ENCODE measurements at places on chromosomes 1 and 21. TPM values are rescaled to one million over a fixed set of nuclear protein-coding genes. Genes with fewer than 3 reads are reported as not detected.

- DNase-seq, result peak; percentile 77
Measured at GRCh38 chr1:113140588-113141446, 67.8 kb downstream of the LRIG2 start.

GRCh38 chr1:2135441-2135841 is 59.1 kb downstream of the FAAP20 start:
- peak; percentile 92 for DNase-seq

DNA sequence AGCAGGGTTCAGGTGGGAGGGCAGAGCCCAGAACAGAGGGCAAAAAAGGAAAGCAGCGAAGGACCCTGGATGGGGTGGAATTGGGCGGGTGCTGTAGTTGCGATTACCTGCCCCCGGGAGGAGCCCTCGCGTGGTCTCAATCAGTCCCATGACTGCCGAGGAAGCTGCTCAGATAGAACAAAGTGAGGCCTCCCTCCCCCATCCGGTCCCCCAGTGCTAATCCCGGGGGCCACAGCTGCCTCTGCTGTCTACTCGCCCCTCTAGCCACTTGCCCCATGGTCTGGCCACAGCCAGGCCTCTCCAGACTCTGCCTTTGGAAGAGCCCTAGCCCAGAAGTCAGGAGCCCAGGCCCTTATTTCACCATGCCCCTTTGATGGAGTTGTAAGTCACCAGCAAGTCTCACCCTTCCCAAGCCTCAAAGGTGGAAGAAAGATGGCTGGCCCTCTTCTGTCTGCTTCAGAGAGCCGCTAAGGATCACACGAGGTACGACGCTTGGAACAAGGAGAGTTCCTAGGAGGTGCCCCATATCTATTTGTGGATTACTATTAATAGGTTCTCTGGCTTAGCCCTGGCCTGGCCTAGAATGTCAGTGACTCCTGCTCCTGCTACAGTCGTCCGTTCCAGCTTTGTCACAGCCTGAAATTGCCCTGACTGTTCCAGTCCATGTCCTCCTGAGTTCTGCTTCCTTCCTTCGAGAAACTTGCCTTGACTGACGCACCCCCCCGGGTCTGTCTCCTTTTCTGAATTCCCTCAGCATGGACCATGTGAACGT is 16.4 kb downstream of the ECHDC2 start:
- no peak for DNase-seq

Gene GPR37L1
- polyA plus RNA-seq, result 0.08 TPM

DNA sequence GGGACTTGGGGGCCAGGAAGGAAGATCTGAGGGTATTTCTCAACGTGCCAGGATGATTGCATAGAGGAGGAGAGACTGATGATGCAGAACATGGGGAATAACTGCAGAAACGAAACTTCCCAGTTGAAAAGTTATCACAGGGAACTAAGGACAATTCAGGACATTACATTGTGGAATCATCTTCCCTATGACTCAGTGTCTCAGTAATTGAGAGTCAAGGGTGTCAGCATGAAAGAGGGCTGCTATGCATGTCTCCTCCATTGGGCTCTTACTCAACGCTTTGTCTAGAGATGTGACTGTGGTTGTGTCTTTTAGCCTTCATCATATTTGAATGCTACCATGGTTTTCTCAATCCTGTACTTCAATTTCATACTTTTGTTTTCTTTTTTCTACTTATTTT is 48.9 kb upstream of the PTGFR start:
- no peak for DNase-seq

DNA sequence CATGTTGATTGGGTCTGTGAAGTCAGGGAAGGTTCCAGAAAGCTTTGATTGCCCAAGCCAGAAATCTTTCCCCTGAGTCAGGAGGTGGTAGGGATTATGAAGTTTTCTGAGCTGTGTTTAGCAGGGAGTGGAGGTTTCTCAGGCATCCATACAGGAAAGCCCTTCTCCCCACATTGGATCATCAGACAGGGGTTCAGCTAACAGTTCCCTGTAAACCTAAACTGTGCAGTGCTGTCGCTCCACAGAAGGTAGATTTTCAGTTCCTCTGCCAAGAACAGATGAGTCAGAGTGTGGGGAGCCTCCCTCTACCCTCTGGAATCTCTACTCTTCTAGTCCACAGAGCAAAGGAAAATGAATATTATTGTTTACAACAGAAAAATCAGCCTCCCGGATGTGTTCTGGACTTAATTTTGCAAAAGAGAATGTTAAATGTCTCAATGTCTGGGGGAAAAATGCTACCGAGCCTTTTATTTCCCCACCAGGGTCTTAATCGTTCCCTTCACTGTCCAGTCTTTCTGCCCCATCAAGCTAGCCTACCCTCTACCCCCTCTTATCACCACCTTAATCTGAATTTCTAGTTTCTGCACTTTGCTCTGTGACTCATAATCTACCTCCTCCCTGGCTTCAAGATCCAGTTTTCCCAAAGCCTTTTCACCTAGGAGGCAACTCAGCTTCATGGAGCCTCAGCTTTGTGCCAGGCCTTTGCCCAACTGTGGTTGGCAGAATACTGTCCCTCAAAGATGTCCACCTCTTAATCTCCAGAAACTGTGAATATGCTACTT is 355.6 kb downstream of the PRDM2 start:
- no peak for DNase-seq

- DNase-seq, result no peak
Measured at GRCh38 chr1:206940588-206940936, 5.7 kb downstream of the PIGR start.

GRCh38 chr1:41728403-41729202 is 190.1 kb downstream of the HIVEP3 start:
- DNase-seq, result no peak

GRCh38 chr1:226934483-226935237 is 5.4 kb upstream of the COQ8A start:
- no peak for DNase-seq

Gene OR2L2
- not detected for polyA plus RNA-seq

DNA sequence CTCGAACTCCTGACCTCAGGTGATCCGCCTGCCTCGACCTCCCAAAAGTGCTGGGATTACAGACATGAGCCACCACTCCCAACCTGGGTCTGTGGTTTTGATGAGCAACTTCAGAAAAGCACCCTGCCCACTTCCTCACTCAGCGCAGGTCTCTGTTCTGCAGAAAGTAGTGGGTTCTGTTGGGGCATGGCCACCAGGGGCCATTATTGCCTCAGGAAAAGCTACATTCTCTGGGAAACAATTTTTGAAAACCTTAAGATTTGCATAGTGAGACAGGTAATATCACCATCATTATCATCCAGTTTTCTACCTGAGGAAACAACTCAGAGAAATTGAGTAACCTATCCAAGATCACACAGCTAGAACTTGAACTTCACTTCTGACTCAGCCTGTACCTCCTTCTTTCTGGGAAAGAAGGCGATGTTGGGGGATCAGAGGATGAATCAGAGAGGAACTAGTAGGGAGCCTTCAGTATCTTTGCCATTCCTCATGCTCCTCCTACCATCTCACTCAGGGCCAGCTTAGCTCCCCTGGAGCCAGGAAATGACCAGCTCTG is 7.1 kb upstream of the NES start:
- DNase-seq, result no peak

Gene MNDA
- polyA plus RNA-seq, result 4.3 TPM

Gene PAQR7
- polyA plus RNA-seq, result 12.1 TPM

- no peak for DNase-seq
Measured at GRCh38 chr21:35922618-35923017, 137.7 kb downstream of the SETD4 start.

DNA sequence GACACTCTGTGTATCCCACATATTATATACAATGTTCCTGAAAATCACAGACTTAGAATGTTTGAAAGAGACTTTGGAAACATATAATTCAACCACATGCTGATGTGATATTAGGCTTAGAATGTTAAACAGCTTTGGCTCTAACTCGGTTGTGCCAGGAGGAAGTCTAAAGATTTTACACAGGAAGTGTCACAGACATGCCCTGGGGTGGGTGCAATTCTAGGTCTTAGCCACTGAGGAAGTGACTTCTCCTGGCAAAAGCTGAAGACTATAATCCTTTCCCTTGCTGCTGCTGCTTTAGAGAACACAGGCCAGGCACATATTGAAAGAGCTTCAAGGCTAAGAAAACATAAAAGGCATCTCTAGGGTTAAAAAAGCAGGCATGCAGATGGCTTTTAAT is 51.0 kb downstream of the RPL5 start:
- DNase-seq, result no peak

DNA sequence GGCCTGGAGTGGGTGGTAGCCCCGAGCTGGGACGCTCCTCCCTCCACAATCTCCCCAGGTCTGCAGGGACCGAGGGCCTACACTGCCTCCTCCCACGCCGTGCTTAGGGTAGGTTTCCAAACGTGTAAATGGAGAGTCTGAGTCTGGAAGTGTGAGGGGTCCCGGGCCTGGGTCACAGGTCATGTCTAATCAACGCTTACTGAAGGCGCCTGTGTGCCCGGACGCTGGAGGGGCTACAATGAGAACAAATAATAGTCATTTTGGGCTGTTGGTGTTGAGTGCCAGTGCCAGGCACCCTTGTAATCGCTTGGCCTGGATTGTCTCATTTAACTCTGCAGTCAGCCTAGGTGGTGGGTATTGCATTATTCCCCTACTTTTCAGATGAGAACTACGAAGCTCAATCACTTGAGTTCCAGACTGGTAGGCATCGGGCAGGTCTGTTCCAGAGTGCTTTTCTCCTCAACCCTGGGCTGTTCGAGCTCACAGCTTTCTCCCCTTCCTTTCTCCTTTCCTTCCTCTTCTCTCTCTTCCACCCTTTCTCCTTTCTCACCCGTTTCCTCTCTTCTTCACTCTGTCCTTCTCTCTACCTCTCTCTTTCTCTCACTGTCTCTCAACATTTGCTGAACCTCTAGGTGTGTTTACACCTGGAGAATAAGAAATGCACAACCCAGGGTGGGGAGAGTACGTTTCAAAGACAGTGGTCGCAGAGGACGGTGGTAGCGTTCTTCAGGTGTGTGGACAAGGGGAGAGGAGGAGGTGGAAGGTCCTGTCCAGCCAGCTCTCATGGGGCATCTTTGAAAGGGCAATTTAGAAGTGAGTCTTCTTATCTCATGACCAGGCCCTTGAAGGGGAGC is 883 bp downstream of the SLC66A1 start:
- DNase-seq, result no peak

- DNase-seq, result no peak
Measured at GRCh38 chr1:170044187-170044586, 30.3 kb downstream of the KIFAP3 start.

DNA sequence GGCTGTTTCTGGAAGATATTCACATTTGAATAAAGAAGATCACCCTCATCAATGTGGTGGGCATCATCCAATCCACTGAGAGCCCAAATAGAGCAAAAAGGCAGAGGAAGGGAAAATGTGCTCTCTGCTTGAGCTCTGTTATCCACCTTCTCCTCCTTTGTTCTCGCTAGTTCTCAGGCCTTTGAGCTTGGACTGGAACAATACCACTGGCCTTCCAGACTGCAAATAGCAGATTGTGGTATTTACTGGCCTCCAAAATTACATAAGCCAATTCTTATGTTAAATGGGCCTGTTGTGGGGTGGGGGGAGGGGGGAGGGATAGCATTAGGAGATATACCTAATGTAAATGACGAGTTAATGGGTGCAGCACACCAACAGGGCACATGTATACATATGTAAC is 219.3 kb downstream of the C1orf94 start:
- no peak for DNase-seq

Gene RXRG
- polyA plus RNA-seq, result 60.5 TPM

DNA sequence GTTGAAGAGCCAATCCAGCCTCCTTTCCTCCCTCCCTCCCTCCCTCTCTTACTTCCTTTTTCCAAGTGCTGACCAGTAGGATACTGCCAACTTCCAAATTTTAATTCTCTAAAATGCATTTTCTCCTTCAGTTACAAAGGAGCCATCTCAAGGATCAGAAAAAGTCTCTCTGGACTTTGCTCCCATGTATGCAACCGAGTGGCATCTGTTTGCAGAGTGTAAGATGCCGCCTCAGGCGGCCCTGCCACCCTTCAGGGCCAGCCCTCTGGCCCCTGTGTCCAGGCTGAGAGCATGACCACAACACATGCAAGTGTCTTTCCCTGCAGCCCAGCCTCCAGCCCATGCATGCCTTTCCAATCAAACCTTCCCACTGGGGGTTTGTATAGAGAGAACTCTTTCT is 205.3 kb upstream of the RAB4A start:
- DNase-seq, result no peak

Gene PRRX1
- 176 TPM for polyA plus RNA-seq

Gene OLIG2
- polyA plus RNA-seq, result 0.14 TPM

- no peak for DNase-seq
Measured at GRCh38 chr1:157893686-157894085, 52.1 kb upstream of the CD5L start.

GRCh38 chr1:26723013-26723991 is 27.5 kb downstream of the ARID1A start:
- peak; percentile 85 for DNase-seq

GRCh38 chr1:212414328-212415106 is at the start of gene PACC1:
Gene PACC1, minus strand, starts transcription at chr1:212414886. Its CDS starts 129 bp downstream, at chr1:212414757.
- DNase-seq, result peak; percentile 90

Gene C1QTNF12
- polyA plus RNA-seq, result 2.0 TPM

GRCh38 chr1:221697923-221698425 is 43.9 kb downstream of the DUSP10 start:
- DNase-seq, result no peak

Gene ZNF593OS
- polyA plus RNA-seq, result not detected

DNA sequence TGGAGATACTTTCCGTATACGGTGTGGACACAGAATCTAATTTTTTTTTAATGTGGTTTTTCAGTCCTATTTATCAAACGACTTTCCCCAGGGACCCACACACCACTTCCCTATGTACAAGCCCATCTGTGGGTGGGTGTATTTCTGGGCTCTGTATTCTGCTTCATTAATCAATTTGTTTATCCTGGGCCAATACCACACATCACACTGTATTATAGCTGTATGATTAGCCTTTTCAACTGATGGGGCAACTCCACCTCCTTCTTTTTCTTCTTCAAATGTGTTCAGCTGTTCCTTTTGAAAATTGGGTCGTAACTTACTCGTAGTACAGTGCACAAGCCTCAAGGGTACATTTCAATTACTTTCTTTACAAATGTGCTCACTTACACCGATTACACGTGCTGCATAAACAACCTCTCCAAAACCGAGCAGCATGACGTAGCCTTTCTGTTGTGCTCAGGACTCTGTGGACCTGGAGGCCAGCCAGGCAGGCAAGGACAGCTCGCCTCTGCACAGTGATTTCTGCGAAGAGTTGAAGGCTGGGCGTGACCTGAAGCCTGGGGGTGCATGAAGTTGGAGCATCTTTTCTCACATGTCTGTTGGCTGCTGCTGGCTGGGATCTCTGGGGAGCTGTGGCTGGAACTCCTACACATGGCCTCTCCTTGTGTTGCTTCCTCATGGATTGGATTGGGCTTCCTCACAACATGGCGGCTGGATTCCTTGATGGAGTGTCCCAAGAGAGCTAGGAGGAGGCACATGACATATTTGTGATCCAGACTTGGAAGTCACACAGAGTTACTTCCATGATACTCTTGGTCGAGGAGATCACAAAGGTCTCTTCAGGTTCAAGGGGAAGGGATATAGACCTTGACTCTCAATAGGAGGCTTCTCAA is 126.5 kb downstream of the CRYAA start:
- DNase-seq, result no peak

Gene CAPN8
- 0.27 TPM for polyA plus RNA-seq

Measured in muscle of arm (tissue), 14 donors.